Fibroblast of skin of back (primary cell): ENCODE measurements at places on chromosomes 6 and 20.
A peak's percentile ranks its signal among the peaks of the same experiment; 100 is the strongest.

DNA sequence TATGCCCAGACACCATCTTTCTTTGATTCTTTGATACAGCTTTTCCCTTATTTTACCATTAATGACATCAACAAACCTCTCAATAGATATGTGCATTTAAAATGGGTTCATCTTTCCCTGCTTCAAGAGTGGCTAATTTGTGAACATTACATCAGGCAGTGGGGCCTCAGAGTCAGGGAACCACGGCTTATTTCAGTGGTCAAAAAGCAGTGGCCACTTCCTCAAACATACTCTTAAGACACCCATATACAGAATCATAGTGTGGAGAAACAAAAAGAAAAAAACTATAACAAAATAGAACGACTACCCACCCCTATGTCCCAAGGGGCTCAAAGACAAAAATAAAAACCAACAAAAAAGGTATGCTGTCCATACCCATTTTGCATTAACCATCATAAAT lies 12.9 kb downstream of the SALL4 start:
- DNase-seq: no peak

DNA sequence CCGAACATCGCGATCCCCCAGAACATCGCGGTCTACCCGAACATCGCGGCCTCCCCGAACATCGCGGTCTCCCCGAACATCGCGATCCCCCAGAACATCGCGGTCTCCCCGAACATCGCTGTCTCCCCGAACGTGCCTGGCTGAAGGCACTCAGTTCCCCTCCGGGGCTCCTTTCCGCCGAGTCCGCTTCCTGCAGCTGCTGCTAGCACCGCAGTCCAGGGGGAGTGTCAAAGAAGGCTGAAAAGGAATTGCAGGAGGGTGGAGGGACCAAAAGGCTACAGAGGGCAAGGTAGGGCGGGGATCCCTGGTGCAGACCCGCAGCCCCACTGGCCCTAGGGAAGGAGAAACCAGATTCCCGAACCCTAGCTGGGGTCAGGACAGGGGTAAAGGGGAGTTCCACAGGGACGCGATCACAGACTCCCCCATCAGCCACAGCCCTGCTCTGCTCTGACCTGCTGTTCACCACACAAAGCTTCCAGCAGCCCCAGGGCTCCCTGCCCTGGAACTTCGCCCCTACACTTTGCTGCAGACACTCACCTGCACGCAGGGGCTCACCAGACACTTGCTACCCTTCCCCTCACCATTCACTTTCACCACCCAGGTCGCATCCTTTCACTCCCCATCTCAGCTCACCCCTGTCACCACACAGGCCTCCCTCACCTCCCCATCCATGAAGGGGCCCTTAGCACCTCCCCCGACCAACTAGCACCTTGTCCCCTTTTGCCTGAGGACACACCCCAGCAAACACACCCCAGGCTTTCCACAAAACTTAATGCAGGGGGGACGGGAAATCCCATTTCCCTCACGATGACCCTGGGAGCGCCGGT lies 1.7 kb downstream of the ULBP1 start:
- DNase-seq: peak; percentile 10

GRCh38 chr20:4726710-4727397 lies 5.1 kb downstream of the PRND start:
- peak; percentile 42 for DNase-seq

GRCh38 chr6:53918854-53919510 lies 124.2 kb downstream of the LRRC1 start:
- DNase-seq: no peak

GRCh38 chr20:49540232-49540620 lies 27.7 kb downstream of the PTGIS start:
- no peak for DNase-seq

GRCh38 chr6:35833536-35833935 lies 28.4 kb downstream of the LHFPL5 start:
- DNase-seq: no peak

GRCh38 chr20:63155266-63156165 lies 60.4 kb downstream of the YTHDF1 start:
- no peak for DNase-seq

- no peak for DNase-seq
Observed at GRCh38 chr6:55836481-55836880, 38.9 kb downstream of the BMP5 start.

DNA sequence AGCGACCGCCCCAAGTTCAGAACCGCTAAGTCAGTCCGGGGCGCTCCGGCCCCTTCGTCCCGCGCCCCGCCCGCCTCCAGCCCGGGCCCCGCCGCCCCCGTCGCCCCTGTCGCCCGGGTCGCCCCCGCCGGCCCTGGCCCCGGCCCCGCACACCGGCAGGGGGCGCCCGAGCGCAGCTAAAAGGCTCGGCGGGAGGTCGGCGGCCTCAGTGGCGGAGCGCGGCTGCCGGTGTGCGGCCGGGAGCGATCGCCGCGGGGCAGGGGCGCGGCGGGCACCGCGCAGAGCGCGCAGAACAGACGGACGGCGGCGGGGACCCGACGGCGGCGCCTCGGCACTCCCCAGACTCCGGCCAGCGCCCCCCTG lies at the start of gene FNDC1:
FNDC1 (plus strand) TSS at position 208 of the 363 bp plus-strand sequence. CDS start 197 bp downstream, outside the sequence.
- peak; percentile 42 for DNase-seq

GRCh38 chr6:47574789-47575188 lies 97.2 kb downstream of the CD2AP start:
- no peak for DNase-seq

DNA sequence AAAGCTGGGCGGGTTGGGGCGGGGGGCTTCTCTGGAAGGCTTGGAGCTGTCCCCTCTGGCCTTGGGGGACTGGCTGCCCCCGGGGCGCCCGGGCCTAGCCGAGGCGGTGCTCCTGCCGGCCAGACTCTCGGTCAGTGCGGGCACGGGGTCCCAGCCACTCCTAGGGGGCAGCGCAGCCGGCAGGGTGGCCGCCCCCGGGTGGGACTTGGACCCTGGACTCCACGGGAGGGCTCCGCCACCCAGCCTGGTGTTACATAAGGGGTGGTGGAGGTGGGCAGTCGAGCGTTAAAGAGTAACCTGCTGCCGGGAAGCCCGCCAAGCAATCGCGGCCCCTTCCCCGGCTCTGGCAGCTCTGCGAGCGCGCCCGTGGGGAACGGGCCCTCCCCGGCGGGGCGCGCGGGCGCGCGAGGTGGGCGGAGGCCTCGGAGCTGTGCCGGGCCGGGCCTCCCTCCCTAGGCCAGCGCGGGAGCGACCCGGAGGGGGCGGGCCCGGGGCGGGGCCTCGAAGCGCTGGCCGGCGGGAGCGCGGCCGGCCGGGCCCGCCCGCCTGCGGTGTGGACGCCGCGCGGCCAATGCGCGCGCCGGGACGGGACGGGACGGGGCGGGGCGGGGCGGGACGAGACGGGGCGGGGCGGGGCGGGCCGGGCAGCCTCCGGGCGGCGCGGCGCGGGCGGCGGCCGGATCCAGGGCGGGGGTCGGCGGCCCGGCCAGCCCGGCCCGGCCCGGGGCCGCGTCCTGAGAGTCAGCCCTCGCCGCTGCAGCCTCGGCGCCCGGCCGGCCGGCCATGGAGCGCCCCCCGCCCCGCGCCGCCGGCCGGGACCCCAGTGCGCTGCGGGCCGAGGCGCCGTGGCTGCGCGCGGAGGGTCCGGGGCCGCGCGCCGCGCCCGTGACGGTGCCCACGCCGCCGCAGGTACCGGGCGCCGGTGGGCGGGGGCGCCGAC lies at the start of gene SLC2A4RG:
SLC2A4RG (plus strand) TSS at position 647 of the 940 bp plus-strand sequence; CDS start at position 784, 137 bp downstream.
- peak; percentile 82 for DNase-seq

- DNase-seq: no peak
Observed at GRCh38 chr6:54980511-54981275, 134.1 kb downstream of the FAM83B start.

GRCh38 chr6:105151644-105152043 lies 28.2 kb downstream of the POPDC3 start:
- no peak for DNase-seq

GRCh38 chr6:118739696-118740353 lies 88.4 kb upstream of the CEP85L start:
- no peak for DNase-seq

DNA sequence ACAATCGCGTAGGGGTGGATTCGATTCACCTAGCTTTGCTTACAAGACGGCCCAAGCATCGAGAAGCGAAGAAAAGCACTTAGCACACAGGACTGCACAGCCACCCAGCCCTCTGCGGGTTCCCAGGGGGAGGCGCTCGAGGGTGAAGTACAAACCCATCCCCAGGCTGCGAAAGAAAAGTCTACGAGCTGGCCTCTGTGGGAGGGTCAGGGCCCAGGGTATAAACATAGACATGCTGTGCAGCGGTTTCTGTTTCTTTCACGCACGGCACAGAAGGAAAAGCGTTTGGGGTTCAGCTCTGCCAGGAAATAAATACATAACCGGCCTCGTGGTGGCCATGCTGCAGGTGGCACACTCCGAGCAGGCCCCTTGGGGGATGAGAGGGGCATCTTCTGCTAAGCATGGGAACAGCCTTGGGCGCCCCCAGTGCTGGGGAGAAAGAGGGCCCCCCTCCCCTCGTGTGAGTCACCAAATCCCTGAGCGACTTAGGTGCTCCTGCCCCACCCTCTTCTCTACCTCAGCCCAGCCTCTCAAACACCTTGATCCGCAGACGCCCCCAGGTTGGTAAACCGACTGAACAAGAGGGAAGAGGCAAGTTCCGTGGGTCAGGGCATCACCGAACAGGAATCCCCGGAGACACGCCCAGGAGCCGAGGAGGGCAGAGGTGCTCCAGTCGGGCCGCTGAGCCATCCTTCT lies 91.6 kb upstream of the RIPOR2 start:
- DNase-seq: no peak

GRCh38 chr20:32155017-32155981 lies 45.8 kb downstream of the TM9SF4 start:
- DNase-seq: peak; percentile 53

DNA sequence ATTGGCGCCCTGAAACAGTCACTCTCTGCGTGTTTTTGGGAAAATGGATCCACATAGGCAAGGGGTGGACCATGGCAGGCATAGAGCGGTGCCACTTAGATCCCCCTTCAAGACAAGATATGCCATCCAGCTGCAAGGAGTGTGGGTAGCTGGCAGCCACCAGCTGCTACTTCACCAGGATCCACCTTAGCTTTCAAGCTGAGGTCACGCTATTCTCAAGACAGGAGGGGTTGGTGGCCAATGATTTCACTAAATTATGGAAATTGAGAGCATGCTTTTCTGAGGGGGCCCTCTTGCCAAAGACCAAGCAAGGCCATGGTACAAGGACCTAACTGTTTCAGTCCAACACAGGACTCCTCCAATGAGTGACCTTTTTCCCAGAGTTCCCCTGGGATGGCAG lies 16.3 kb downstream of the HEBP2 start:
- DNase-seq: no peak

DNA sequence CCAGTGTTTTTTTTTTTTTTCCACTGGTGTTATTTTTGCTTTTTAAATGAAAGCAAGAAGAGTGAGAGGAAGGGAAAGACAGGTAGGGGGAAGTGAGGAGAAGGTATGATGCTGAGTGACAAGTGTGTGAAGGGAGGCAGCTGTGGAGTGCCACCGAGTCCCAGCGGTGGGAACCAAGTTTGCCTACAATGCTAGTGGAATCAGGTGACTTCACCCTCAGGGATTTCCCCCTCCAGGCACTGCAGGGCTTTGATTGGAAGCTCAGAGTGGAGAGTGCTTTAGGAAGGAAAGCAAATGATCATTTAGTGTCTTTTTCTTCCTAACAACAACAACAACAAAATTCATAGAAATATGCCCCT lies 120.5 kb upstream of the ENPP5 start:
- DNase-seq: no peak

DNA sequence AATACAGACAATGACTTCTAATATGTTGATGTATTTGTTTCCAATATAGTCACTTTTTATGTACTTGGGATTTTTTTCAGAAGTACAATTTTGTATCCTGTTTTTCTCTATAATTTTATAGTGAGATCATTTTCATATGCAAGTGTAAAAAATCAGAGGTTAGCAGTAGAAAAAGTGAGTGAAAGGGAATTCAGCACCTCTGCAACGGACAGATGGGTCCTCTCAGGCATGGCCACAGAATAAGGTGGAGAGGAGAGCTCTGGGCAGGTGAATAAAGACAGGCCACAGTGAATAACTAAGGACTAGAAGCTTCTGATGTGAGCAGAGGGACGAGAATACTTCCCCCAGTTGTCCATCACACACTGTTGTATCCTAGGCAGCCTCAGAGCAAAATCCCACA lies 210.1 kb upstream of the CNR1 start:
- DNase-seq: no peak

DNA sequence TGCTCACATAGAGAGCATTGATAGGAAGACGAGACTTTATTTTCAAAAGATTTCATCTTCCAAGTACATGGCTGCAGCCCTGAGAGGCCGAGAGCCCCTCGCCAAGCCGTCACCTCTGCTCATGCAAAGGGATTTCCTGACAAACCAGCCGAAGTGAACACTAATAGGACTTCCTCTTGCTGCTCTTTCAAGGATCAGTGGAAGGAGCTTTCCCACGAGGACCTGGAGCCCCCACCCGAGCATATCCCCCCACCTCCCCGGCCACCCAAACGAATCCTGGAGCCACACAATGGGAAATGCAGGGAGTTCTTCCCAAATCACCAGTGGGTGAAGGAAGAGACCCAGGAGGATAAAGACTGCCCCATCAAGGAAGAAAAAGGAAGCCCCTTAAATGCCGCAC lies 69.3 kb downstream of the PTPN1 start:
- no peak for DNase-seq

DNA sequence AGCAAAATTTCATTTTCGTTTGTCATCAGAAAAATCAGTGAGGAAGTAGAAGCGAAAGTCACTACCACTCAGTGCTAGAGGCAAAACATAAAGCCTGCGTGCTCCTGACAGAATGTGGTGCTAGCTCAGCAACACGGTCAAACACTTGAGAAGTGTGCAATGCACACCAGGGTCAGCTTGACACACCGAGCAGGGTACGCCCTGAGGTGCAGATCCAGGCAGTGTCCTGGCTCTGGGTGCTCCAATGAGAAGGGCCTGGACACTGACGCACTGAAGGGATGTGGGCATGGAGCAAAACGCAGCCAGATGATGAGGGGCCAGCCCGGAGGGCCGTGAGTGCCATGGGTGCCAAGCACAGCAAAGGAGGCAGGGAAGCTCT lies 5.9 kb downstream of the RNASET2 start:
- no peak for DNase-seq

GRCh38 chr20:15196547-15197255 lies 859.3 kb upstream of the FLRT3 start:
- no peak for DNase-seq

DNA sequence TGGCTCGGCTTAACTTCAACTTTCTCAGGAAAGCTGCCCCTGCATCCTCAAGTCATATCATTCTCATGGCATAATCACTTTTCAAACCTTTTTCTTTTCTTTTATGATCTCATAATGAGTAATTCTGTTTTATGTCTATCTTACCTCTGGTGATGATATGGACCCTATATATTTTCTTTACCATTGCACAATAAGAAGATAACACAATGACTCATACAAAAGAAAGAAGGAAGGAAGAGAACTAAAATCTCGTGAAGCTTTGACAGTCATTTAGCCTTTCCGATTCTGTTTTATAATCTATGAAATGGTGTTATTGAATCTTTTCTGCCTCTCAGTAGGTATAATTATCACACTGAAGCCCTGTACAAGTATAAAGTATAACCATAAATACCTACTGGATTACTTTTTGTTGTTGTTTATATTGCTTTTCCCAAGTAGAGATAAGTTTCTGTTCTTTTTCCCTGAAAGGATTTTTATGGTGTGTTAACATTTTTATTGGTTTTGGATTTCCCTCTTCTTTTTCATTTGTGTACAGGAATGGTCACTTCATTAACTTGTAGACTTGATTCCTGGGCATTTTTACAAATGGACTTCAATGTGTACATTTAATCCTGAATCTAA lies 300.9 kb downstream of the LAMA2 start:
- peak; percentile 60 for DNase-seq

GRCh38 chr6:5989141-5989723 lies 17.5 kb downstream of the NRN1 start:
- DNase-seq: peak; percentile 94

- no peak for DNase-seq
Observed at GRCh38 chr6:132973514-132973993, 159.2 kb downstream of the RPS12 start.

GRCh38 chr20:23242104-23242503 lies 108.5 kb upstream of the NXT1 start:
- no peak for DNase-seq
